ENCODE measurements at places on chromosomes 13 and 19.

- peak; percentile 16 for DNase-seq
Measured at GRCh38 chr13:42354241-42355091, 82.5 kb downstream of the AKAP11 start.

DNA sequence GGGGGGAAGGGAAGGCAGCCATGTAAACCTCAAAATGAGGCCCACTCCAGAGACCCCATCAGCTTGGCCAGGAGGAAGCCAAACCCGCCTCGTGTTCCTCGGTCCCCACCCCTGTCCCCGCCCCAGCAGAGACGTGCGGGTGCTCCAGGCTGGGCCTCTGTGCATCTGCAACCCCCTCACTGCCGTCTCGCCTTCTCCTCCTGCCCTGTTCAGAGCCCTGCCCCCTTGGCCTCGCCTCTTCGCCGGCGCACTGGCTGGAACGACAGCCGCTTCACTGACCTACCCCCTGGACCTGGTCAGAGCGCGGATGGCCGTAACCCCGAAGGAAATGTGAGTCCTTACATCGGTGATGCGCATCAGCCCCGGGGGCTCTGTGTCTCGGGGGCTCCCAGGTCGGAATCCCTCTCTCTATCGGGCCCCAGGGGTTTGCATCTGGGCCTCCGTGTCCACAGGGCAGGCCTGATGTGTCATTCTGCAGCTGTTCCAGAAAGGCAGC, 32.2 kb downstream of the TMEM161A start:
- DNase-seq, result no peak

DNA sequence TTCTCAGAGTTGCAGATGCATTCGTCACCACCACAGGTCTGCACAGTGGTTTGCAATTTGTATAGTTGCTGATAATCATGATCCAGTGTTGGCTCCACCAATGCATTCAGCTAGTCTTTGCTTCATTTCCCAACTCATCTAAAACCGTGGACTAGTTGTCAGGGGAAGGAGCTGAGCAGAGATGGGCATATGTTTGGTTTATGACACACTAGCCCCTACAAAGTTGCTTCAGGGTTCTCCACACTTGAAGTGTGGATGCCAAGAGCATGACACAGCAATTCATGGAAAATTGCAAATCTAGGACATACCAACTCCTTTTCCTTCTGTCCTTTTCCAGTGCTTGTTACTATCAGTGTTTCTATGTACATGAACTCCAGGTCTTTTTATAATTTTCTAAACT, 168.0 kb downstream of the TNFSF13B start:
- DNase-seq, result no peak

DNA sequence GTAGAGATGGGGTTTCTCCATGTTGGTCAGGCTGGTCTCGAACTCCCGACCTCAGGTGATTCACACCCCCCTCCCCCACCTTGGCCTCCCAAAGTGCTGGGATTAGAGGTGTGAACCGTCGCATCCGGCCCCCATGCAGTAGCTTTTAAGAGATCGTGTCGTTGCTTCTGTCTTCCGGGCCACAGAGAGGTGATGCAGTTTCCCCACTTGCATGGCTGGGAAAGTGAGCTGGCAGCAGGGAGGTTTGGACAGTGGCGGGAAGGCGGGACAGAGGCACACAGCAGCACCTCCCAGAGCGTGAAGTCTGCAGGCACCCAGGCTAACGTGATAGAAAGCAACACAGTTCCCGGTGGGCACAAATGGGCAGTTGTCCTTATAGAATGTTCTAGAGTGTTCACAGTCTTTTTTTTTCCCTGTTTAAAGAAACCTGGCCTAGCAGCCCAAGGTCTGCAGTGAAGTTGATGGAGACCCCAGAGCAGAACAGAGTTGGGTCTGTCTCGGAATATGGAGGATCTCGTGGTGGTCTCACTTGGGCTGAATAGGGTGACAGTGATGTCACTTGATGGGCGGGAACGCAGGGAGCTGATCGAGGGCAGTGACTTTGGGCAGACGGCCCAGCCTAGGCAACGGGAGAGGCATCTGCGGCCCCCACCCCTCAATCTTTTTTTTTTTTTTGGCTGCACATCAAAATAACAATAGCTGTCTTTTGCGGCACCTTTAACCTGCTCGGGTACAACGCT, 4.9 kb downstream of the UHRF1 start:
- no peak for DNase-seq

GRCh38 chr19:7187605-7188339, 106.4 kb downstream of the INSR start:
- no peak for DNase-seq

GRCh38 chr13:81596224-81596753, 1255.4 kb upstream of the SPRY2 start:
- no peak for DNase-seq

DNA sequence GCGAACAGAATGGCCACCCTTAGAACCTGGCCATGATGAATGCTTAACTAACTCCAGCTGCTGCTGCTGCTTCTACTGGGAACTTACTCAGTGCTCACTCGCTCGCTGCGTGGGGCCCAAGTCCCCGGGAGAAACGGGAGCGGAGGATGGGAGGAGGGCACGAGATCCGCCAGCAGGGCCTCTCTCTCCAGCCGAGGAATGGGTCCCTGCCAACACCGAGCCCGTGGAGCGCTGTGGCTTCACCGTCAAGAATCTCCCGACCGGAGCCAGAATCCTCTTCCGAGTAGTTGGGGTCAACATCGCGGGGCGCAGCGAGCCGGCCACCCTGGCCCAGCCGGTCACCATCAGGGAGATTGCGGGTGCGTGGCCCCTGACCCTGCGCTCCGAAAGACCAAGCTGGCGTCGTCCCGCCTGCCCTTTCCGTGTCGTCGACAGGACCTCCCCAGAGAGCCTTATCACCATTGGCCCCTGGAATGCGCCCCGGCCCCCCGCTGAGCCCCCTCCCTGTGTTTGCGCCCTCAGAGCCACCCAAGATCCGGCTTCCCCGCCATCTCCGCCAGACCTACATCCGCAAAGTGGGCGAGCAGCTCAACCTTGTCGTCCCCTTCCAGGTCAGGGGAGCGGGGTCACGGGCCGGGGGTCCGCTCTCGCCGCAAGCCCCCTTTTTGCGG, 17.8 kb upstream of the EMC10 start:
- DNase-seq, result peak; percentile 22
